Non-pigmented ciliary epithelial cell (primary cell): ENCODE measurements at places on chromosomes 1 and 21.
A peak's percentile ranks its signal among the peaks of the same experiment; 100 is the strongest.

DNA sequence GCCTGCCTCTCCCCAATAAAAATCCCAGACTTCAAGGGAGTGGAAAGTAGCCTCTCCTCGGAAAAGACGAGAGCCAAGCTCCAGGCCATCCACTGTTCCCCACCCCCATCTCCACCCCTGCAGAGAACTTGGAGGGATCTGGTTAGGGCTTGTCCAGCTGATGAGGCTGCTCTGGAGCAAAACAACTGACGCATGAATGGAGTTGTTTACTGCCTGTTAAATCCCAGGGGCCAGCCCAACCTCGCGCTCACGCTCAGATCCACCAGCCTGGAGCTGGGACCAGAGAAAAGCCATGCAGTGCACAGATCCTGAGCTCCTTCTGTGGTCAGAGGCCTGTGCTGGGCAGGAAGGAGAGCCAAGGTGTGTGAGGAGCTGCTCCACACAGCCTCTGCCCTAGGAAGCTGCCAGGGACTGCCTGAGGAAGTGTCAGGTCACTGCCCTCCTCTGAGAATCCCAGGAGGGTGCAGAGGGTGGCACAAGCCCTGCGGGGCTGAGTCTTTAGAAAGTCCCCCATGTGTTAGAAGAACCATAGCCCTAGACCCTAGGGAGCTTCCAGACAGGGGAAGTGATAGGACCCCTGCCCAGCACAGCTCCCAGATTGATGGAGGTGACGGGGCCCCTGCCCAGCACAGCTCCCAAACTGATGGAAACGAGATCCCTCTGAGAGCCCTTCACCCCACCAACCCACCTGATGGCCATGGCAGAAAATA lies 109.0 kb upstream of the IPO9 start:
- no peak for DNase-seq

GRCh38 chr1:50080904-50081586 lies 27.7 kb upstream of the ELAVL4 start:
- DNase-seq, result no peak

- no peak for DNase-seq
These were observed 35.7 kb downstream of the DUSP10 start for GRCh38 chr1:221706191-221706590.

DNA sequence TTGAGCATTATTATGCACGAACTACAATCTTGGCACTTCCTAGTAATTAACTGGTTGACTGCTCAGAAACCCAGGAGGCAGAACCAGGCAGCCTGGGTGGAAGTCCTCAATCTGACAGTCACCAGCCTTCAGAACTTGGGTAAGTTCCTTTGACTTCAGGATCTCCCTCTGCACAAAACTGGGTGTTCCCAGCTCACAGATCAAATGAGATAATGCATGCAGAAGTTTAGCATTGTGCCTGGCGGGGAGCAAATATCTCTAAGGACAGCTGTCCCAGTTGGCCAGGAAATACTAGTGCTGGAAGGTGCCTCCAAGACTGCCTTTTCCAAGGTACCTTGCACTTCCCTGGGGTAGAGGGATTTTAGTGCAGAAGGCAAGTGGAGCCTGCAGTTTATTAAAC lies 294.8 kb downstream of the PCP4 start:
- DNase-seq, result no peak

DNA sequence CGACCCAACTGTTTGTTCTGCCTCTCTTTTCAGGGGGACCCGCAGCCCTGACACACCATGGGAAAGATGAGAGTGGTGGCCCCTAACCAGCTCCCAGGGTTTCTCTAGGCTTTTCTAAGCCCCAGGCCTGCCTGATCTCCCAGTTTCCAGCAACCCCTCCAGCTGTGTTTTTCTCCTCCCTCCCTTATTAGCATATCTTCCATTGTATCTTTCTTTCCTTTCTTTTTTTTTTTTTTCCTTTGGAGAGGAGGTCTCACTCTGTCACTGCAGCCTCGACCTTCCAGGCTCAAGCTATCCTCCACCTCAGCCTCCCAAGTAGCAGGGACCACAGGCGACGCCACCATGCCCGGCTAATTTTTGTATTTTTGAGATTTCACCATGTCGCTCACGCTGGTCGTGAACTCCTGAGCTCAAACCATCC lies 1.8 kb upstream of the CERS2 start:
- no peak for DNase-seq

GRCh38 chr1:19341201-19342061 lies 29.3 kb downstream of the SLC66A1 start:
- peak; percentile 37 for DNase-seq

DNA sequence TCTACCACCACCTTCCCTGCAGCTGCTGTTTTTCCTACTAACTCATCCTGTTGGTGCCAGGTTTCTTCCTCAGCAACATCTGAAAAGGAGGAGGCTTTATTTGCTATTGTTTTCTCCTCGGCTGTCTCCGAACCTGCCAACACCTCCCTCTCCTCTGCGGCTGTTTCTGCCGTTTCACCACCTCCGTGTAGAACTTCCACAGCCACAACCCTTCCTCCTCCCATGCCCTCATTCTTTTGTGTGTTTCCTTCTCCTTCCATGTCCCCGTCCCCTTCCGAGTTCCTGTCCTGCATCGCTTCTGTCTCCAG lies 59.0 kb upstream of the LRRC53 start:
- DNase-seq, result no peak

DNA sequence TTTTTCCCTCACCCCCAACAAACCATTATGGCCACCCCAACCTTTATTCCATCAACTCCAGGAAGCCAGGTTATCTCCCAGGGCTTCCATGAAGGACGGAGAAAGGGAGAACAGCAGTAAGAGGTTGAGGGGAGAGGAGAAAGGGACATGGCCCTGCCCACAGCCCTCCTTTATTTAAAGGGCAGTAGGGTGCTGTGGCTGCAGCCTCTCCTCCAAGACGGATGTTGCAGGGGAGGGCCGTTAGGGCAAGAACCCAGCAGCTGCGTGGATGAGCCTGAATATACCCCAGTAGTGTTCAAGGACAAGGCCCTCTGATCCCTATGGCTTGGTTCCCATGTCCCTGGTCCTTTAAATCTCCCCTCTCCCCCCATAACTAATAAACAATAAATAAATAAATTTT lies 5.9 kb downstream of the RXFP4 start:
- DNase-seq, result no peak

DNA sequence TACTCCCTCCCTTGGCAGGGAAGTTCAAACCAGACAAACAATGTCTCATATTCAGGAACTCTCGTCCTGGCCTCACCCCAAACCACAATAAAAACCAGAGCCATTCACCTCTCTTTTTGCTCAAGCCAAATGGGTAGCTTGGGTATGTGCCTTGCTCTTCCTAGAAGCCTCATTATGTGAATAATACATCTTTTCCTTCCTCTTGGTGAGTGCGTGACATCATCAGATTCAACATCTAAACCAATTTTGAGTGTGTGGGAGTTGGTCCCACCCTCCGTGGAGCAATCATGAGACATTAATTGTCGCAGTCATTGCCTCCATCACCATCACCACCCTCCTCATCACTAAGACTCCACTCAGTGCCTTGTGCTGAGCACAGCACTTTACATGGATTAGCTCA lies 482.9 kb downstream of the PTPRU start:
- no peak for DNase-seq

DNA sequence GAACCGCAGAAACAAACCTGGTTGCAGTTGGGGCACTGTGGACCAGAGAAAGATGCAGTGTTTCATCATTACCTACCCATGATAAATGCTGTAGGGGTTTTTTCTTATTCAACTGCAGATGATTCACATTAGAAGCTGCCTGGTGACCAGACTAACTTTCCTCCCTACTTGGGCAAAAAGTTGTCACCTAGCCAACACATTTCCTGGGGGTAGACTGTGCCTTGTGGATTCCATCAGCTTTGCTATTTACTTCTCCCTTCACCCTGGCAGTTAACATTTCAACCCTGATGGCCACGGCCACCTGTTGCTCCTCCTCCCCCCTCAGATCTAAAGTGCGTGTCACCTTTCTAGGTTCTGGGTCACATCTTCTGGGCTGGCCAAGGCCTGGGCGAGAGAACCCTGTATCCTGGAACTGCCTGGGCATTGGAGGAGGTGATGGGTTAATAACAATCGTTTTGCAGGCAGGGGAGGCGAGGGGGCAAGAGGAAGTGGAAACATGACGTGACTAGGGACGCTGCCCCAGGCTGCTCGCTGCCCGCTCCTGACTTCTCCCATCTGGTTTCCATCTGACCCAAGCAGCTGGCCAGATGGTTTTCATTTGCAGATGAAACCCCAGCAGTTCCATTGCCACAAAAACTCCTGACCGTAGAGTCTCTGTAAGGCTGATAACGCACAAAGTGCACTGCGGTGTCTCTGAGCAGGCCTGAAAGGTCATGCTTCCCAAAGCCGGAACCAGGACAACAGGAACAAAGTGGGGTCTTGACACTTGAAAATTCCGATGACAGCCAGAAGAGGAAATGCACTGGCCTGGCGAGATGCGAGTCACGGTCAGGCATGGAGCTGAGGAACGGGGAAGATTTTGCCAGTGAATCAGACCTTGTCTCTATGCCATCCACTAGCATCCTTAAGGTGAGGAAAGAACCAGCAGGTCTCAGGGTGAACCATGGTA lies 36.6 kb downstream of the CAPZB start:
- no peak for DNase-seq

DNA sequence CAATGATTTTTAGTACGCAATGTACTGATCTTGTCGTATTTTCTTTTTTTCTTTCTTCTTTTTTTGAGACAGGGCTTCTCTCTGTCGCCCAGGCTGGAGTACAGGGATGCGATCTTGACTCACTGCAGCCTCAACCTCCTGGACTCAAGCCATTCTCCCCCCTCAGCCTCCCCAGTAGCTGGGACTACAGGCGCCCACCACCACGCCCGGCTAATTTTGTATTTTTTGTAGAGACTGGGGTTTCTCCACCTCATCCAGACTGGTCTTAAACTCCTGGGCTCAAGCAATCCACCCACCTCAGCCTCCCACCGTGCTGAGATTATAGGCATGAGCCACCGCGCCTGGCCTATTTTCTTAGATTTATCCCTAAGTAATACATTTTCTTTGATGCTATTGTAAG lies 43.9 kb upstream of the COL6A2 start:
- no peak for DNase-seq

GRCh38 chr1:216005916-216006315 lies 417.3 kb downstream of the USH2A start:
- DNase-seq, result peak; percentile 10

DNA sequence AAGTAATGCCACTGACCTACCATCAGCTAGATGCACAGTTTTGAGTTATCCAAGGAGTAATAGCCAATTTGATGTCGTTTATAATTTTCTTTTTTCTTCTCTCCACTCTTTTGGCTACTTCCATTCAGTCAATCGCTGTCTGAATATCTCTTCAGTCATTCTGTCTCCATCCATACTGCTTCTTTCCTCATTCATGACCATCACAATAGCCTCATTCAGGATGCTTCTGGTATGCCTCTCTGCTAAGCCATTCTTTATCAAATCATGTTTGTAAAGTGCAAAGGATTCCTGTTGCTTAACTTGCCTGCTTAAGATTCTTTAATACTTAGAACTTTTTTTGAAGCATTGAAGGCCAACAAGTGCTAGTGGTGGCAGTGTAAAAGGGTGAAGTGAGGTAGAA lies 20.2 kb downstream of the TYW3 start:
- no peak for DNase-seq

GRCh38 chr1:174209347-174210187 lies 50.2 kb downstream of the RABGAP1L start:
- DNase-seq, result no peak

GRCh38 chr1:84434081-84434769 lies 35.9 kb downstream of the DNASE2B start:
- DNase-seq, result no peak

- no peak for DNase-seq
These were observed 243.8 kb downstream of the ADGRL2 start for GRCh38 chr1:82044536-82044935.

GRCh38 chr1:179129702-179130473 lies 48.0 kb downstream of the TOR3A start:
- no peak for DNase-seq

GRCh38 chr1:13762642-13763041 lies 62.7 kb downstream of the PRDM2 start:
- no peak for DNase-seq

GRCh38 chr1:224673141-224673540 lies 57.0 kb downstream of the CNIH3 start:
- no peak for DNase-seq

DNA sequence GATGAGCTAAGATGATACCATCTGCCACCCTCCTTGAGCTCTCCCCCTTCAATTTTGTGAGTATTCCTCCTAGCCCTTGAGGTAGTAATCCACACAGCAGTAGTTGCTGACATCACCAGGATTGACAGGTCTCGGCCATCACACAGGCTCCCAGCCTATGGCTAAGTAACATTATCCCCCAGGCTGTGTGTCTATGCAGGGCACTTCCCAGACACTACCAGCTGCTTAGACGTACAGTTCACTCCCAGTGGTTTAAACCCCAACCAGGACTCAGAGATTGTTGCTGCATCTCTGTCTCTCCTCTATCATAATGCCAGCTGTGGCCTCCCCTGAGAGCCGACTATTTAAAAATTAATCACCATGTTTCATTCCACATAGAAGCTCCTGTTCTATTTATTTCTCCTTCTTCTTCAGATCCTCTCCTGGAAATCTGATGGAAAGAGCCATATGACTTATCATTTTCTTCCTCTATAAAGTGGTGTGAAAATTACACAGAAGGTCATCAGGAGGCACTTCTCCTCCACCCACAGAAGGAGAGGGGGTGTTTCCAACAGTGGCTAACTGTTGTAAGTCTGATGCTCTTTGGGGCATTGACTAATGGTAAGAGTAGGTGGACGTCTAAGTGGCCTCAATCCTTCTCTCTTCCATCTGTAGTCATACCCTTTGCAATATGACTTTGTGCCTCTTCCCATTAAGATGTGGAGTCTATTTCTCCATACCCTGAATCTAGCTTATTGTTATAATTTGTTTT lies 396.3 kb downstream of the SETD4 start:
- DNase-seq, result no peak

- no peak for DNase-seq
These were observed 130.8 kb downstream of the PGBD5 start for GRCh38 chr1:230295367-230295766.

- peak; percentile 19 for DNase-seq
These were observed 1344.7 kb downstream of the NCAM2 start for GRCh38 chr21:22342889-22343288.

DNA sequence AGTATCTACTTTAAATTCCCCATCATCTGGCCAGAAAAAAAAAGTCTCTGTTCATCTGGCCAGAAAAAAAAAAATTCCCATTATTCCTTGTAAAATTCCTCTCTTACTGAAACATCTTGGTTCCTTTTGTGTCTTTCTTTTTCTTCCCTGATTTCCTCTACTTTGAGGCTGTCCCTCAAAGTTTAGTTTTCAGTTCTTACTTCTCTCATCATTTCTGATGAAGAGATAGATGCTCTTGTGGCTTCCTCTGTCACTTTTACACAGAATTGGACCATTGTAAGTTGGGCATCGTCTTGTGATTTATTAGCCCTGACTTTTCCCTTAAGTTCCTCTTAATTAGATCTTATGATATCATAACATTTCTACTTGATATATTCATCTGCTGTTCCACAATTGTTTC lies 6.5 kb downstream of the SOAT1 start:
- DNase-seq, result no peak

GRCh38 chr21:45200031-45200430 lies 87.7 kb downstream of the POFUT2 start:
- no peak for DNase-seq

GRCh38 chr1:47663286-47663685 lies 225.4 kb downstream of the FOXD2 start:
- DNase-seq, result no peak

- no peak for DNase-seq
These were observed 122.7 kb downstream of the TGFBR3 start for GRCh38 chr1:91763252-91763651.

GRCh38 chr1:222618001-222618879 lies at the start of gene MIA3:
MIA3 (plus strand) TSS chr1:222618097; CDS start chr1:222618111, 14 bp downstream.
- DNase-seq, result no peak

- DNase-seq, result no peak
These were observed 16.2 kb downstream of the HIPK1 start for GRCh38 chr1:113945329-113945728.
